Activated T-helper 1 cell treated with anti-CD3 and anti-CD28 coated beads, Interleukin-2, amount 50 U/mL, for 16 hours (primary cell): ENCODE measurements at places on chromosomes 2 and 18.

- no peak for DNase-seq
These were observed 955.4 kb upstream of the POU3F3 start for GRCh38 chr2:103898561-103898960.

- DNase-seq = no peak
These were observed 45.6 kb upstream of the TMEM178A start for GRCh38 chr2:39620067-39620466.

DNA sequence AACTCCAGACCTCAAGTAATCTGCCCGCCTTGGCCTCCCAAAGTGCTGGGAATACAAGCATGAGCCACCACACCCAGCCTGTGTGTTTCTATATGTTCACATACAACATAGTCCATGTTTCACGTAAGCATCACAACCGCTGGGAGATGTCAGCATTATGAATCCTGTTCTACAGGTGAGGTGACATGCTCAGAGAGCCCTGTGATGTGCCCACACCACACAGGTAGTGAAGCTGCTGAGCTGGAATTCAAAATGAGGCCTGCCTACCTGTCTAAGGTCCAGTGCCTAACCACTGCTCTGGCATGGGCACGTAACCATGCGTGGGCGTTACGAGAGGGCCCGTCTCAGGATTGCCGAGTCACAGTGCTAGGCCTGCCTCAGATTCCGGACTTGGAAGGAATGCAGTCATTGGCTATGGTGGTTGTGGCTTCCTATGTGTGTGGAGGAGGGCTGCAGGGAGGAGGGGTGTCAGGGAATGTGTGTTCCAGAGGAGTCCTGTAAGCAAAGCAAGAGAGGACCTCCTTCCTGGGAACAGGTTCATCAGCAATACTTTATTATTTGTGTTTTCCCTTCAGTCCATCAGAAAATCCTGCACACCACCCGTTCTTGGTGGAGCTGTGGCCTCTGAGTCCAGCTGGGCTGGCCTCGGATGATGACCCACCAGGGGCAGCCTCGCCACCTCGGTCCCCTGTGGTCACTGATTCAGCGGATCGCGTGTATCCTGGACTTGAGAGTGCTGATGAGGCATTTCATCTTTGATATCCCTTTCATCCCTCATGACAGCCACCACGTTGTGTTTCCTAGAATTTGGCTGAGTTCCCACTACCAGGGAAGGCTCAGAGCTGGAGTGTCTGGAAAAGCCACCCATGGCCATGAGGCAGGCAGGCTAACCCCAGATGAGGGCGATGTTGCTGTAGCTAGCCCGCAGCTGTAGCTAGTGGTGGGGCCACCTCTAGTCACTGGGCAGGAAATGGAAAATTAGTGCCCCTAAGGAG is 31.1 kb downstream of the HK2 start:
- DNase-seq = no peak

DNA sequence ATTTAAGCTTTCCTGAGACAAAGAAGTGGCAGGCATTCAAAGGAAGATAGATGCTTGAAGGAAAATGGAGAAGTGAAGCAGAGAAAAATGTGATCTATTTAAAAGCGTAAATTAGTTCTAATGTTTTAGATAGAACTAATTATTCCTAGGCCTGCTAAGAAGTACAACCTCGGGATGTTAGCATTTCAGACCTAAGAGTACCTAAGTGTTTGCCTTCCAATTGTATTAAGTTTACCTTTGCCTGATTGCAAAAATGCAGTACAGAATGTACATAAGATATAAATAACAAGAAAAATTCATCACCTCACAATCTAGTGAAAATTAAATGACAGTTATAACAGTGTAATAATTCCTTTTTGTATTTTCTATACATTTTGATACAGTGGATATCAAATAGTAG is 71.1 kb upstream of the HNMT start:
- no peak for DNase-seq

DNA sequence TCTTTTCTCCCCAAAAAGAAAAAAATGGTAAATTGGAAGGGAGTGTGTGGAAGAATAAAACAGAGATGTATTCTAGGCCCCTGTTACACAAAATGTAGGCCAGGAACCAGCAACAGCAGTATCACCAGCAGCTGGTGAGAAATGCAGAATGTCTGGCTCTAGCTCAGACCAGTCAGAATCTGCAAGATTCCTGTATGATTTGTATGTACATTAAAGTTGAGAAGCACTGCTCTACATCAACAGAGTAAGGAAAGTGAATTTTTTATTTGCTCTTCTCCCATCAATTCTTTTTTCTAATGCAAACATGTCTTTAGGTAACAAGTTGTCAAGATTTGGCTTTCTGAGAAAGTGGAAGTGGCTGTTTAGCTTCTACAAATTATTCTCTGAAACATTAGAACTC is 235.4 kb upstream of the FANCL start:
- no peak for DNase-seq

DNA sequence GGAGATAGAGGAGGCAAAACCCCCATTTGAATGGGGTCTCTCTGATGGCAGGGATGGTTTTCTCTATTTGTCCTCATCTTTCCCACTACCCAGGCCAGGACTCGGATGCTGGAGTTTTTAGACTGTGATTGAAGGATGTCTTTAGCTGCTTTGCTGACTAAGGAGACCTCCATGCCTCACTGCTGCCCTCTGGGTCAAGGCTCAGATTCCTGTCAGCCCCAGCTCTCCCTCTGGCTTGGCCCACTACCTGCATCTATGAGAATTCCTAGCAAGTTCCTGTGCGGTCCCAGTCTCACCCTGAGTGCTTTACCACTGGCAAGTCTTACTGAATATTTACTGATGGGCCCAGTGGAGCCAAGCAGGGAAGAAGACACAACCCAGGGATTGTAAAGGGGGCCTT is 184.0 kb downstream of the CELF4 start:
- DNase-seq = no peak

GRCh38 chr18:1466035-1466434 is 561.4 kb downstream of the ADCYAP1 start:
- DNase-seq = no peak

GRCh38 chr18:24651434-24651833 is 191.0 kb downstream of the HRH4 start:
- DNase-seq = no peak

DNA sequence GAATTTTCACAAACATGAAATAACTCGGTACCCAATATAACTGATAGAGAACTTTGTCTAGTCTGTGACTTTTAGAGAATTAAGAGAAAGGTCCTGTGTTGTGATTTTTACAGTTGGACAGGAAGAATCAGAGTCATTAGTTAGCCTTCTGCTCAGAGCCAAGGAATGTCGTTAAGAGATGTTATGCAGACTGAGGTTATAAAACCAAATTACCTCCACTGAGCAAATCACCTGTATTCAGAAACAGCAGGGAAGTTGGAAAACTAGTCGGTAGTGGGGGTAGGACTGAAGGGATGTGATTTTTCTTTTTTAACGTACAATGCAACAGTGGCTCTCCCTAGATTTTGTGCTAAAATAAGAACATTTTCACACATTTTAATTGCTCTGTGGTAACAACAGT is 18.5 kb downstream of the TANK start:
- no peak for DNase-seq

- no peak for DNase-seq
These were observed 123.2 kb downstream of the RBM43 start for GRCh38 chr2:151138507-151138906.

DNA sequence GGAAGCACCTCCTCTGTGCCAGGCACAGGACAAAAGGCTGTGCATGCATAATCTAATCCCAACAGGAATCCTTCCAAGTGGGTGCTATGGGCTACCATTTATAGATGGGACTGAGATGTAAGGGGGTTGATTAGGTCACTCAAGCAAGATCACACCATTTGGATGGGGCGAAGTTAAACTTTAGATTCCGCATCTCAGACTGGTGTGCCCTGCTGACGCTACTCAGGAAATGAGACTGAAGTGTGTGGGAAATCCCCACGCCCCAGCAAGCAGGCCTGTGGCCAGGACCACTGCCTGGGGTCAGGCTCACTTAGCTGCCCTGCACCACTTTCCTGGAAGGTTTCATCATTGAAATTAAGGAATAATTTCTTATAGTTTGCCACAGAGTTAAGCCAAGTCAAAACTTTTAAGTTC is 70.5 kb upstream of the PPP1CB start:
- DNase-seq = peak; percentile 12

DNA sequence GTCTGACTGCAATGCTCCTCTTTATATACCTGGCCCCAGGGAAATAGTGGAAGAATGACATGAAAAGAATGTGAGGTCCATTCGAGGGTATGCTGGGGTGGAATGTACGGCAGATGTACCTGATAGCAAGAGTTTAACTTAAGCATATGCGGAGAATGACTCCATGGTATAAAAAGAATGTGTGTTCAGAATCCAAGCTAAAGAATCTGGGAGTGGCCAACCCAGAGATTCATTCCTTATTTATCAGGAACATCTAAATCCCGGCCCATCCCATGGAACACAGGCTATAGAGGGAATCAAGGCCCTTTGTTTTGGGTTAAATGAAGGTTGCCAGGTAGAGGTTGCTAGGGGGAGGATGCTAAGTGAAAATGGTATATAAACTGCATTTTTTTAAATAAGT is 150.0 kb downstream of the ZNF385B start:
- DNase-seq = no peak

- no peak for DNase-seq
These were observed 8.2 kb downstream of the MALL start for GRCh38 chr2:110107092-110108079.

DNA sequence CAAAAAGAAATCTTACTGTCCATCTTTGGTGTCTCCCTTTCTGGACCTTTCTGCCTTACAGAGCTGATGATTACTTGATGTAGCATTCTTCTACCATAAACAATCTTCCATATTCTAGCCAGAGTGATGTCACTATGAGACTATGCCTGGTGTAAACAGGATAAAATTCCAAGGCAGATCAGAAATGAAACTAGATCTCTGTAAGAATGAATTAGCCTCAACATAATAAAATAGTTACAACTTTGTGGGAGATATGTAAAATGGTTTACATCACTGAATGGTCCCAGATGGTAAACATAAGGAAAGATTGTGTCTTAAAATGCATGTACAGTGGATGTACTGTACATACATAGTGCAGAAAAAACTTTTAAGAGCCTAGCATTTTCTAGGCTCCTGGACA is 112.3 kb upstream of the ZNF521 start:
- no peak for DNase-seq

GRCh38 chr18:57353940-57354461 is 1.6 kb downstream of the ST8SIA3 start:
- DNase-seq = no peak

- no peak for DNase-seq
These were observed 139.9 kb downstream of the IKZF2 start for GRCh38 chr2:213011505-213011904.

- no peak for DNase-seq
These were observed 311.9 kb upstream of the NT5C1B start for GRCh38 chr2:18901242-18901641.

DNA sequence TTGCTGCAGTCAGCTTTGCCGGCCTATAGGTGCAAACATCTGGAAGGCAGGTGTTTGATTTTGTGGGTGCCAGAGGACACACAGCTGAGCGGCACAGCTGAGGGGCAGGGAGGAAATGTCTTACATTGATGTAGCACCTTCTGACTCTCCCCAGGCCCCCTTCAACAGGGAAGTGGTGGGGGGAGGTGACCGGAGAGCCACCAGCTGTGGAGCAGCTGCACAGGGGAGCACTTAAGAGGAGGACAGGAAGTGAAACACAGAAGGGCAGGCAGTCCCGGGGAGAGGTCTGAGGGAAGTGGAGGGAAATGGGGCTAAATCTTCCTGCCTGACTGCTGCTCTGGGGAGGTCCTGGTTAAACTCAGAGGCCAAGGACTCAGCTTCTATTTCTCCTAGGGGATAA is 409.1 kb downstream of the TNS1 start:
- no peak for DNase-seq

GRCh38 chr18:3748086-3748485 is 298.1 kb downstream of the TGIF1 start:
- no peak for DNase-seq

DNA sequence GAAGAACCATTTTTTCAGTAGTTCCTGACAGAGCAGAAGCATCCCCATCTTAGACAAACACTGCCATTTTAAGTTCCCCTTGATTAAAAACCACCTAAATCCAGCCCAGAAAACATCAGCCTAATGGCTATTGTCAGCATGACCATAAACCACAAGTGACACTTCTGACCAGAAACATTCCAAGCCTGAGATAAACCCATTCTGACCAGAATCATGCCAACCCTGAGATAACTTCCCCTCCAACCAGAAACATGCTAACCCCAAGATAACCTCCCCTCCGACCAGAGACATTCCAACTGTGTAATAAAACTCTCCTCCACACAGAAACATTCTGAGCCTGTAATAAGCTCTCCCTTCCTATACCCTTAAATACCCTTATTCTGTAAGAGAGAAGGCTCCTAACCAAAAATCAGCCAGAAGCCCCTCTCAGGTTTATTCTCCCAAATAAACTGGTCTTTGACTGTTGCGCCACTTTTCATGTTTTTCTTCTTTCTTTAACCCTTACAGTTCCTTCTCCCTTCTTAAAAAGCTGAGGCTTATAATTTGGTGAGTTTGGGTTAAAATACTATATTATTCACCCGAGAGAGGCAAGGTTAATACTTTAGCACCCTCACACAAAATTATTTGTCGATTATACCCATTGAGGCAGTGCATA is 149.7 kb downstream of the HNMT start:
- no peak for DNase-seq

DNA sequence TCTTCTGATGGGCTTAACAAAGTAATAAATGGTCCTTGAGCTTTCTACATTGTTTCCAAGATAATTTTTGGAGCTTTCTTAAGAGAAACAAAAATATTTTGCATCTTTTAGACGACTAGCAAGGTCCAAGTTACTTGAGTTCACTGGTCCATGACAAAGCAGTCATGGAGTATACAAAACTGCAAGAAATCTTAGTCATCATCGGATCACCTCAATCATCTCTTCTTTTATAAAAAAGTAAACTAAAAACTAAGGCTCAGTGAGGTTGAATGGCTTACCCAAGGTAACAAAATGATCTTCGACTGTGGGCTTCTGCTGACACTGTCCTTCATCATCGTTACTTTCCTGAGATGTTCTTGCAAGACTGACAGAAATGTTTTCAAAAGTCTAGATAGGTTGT is 11.9 kb downstream of the FIGN start:
- no peak for DNase-seq

- DNase-seq = no peak
These were observed 60.2 kb downstream of the DNMT3A start for GRCh38 chr2:25281522-25281921.

DNA sequence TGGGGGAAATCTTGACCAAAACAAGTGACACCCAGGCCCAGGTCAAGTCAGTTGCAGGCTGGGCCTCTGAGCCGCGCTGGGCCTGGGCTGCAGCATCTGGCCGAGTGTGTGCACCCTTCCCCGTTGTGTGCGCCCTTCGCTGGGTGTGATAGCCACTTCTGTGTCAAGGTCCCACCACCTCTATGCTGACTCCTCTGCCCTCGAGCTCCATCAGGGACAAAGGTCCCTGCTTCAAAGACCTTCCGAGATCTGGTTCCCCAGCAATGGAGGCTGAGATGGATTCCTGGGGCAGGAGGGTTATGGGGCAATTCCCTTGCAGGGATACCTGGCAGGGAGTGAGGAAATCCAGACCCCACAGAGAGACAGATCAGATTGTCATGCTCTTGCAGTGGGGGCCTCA is 93.6 kb downstream of the PIEZO2 start:
- no peak for DNase-seq
